ENCODE measurements at places on chromosomes 11 and 22.
A peak's percentile ranks its signal among the peaks of the same experiment; 100 is the strongest.

- no peak for DNase-seq
Measured at GRCh38 chr11:103798026-103798425, 238.4 kb upstream of the DDI1 start.

DNA sequence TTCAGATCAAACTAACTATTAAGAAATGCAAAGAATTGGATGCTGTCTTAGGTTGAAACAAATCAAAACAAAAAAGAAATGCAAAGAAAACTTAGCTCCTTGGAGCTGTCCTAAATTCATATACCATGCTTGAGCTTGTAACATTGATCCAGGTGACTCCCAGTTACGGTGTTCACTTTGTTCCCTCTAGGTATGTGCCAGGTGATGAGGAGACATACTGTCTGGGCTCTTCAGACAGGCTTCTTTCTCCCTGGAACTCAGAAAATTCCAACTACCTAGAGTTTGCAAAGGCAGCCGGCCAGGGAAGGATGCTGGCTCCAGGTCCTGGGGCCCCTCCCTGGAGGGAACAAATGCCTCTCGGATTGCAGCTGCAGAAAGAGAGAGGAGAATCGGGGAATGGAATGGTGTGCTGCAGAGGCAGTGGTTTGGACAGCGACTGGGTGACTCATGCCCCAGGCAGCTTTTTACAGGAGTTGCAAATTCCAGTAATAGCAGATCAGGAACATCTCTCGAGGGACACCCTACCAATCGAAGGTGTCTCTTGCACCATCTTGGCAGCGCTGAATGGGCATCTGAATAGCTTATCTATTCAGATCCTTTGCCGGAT lies 12.3 kb upstream of the ASPHD2 start:
- peak; percentile 85 for DNase-seq

DNA sequence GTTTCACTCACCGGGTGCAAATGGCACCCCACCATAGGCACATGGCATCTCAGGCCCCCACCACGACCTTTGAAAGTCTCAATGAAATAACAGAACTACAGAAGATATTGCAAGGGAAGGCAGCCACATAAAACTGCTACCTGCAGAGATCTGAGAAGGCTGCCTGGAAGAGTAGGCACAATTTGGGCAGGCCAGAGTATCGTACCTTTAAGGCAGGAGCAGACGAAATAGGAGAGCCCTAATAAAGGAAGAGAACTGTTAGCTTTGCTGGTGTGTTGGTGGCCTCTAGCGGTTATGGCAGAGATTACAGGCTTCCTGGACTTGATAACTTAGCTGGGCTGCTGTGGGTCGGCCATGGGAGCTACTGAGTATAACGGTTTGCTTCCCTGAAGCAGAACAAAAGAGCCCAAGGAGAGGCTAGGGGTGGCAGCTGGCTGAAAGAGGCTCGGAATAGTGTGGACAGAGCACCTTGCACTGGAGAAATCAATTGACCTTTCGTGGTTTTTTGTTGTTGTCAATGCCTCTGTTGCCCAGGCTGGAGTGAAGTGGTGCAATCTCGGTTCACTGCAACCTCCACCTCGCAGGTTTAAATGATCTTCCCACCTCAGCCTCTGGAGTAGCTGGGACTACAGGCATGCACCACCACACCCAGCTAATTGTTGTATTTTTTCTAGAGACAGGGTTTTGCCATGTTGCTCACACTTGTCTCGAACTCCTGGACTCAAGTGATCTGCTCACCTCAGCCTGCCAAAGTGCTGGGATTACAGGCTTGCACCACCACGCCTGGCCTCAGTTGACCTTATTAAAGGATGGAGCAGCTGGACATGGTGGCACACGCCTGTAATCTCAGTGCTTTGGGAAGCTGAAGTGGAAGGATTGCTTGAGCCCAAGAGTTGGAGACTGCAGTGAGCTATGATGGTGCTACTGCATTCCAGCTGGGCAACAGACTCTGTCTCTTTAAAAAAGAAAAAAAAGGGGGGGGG lies 4.8 kb downstream of the SDF2L1 start:
- no peak for DNase-seq

- DNase-seq = no peak
Measured at GRCh38 chr11:95702526-95702925, 87.1 kb downstream of the FAM76B start.

DNA sequence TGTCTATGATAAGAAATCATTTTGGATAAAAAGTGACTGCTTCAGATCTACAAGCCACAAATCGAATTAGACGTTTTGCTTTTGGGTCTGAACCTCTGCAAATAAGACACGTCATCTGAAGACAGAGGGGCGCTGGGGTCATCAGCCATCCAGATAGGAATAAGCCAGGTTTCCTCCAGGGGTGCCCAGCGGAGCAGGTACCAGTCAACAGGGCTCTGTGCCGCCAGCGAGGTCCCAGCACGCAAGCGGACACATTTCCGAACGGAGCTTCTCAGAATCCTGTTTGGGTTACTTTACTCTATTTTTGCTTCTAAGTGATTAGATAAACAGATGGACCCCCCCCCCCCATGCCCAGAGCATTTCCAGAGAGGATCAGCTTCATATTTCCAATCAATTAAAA lies 873.8 kb downstream of the BRD1 start:
- no peak for DNase-seq

GRCh38 chr22:27142286-27142685 lies 484.9 kb downstream of the MIAT start:
- no peak for DNase-seq

DNA sequence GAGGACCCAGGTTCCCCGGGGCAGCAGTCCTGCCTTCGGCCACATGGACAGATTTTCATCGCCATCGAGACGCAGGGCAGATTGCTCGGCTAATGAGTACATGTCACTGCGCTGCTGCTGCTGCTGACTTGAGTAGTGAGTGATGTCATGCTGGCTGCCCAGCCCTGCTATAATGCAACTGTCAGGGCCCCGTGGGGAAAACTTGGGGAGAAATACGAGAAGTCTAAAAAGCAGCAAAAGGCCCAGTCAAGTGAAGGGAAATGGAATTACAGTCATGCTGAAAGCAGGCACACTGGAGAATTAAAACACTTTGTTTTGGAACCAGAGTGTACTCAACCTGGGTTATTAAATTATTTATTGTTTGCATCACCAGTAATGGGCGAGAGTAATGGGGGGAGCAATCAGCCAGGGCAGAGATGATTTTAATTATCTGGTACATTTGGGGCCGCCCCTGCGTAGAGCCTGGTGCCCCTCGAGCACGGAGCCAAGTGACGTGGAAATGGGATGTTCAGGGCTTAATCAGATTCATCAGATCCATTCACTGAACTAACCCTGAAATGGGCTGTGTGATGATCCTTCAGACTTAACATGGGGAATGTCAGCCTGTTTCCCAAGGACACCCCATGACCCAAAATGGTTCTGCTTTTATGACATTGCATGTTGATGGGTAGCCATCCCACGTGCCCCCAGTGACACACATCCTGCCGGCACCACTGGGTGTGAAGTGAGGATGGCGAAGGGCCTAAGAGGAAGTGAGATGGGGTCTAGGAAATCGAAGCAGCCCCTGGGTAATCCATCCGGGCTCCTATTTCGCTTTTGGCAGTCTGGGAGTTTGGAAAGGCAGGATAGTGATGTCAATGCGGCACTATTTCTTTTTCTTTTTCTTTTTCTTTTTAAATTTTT lies 241.6 kb upstream of the CADM1 start:
- no peak for DNase-seq

- no peak for DNase-seq
Measured at GRCh38 chr22:17832665-17833064, 58.4 kb upstream of the BID start.

- no peak for DNase-seq
Measured at GRCh38 chr11:114664641-114665040, 13.7 kb upstream of the NXPE2 start.

- peak; percentile 42 for DNase-seq
Measured at GRCh38 chr22:49668402-49668801, 159.3 kb downstream of the BRD1 start.

DNA sequence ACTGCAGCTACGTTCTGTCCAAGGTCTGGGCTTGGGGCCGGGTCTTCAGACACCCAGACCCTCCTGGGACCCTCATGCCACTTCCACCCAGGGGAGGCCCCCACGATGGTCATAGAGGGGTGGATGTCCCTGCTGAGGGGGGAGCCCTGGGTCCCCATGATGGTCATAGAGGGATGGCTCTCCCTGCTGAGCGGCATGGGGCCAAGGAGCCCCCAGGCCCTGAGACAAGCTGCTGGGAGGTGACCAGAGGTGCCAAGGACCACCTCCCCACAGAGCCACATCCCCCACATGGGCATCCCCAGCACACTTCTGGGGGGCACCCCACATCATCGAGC lies 7.2 kb downstream of the MUC5B start:
- DNase-seq = peak; percentile 29

DNA sequence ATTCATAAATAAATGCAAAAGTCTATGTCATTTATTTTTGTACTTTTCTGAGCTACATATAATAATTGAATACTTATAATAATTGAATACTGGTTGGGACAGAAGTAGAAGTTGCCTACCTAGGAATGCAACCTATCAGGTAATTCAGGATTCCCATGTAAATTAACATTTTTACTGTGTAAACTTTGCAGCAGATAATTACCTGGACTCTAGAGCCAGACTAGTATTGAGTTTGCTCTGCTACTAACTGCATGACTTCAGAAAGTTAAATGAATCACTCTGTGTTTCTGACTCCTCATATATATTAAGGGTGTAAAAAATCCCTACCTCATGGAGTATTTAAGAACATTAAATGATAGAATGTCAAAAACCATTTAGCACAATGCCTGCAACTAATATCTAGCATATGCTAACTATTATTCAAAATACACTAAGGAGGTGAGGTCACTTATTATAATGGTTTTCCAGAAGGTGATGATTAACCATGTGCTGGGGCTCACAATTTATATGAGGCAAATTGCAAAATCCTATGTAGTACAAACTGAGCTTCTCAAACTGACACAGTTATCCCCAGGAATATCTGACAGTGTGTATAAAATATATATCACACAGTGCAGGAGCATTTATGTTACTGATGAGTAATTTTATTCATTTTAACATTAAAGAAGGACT lies 138.1 kb upstream of the ANO3 start:
- no peak for DNase-seq

DNA sequence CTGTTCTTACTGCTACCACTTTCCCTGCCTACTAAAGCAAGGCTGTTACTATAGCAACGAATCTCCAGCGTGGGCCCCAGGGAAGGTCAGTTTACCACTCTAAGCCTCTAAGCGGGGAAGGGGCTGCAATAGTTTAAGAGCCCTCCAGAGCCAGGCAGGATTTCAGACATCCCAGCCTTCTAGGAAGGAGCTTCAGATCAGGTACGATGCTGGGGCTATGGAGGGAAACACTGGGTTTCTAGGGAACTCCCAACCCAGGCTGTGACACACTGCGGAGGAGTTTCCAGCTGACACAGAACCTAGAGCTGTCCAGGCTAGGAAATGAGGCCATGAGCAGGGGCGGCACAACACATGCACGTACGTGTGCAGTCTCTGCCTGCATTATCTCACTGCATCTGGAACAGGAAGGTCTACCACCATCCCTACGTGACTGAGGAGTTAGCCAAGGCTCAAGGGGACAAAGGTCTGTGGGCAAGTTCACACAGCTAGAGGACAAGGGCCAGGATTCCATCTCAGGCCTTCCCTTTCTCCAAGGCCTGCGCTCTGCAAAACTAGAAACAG lies 20.4 kb downstream of the HPS4 start:
- no peak for DNase-seq

GRCh38 chr11:128608746-128609407 lies 21.5 kb upstream of the ETS1 start:
- no peak for DNase-seq

- DNase-seq = no peak
Measured at GRCh38 chr22:45608763-45609180, 62.9 kb upstream of the ATXN10 start.

GRCh38 chr11:81725701-81726100 lies 1008.0 kb downstream of the FAM181B start:
- DNase-seq = no peak

DNA sequence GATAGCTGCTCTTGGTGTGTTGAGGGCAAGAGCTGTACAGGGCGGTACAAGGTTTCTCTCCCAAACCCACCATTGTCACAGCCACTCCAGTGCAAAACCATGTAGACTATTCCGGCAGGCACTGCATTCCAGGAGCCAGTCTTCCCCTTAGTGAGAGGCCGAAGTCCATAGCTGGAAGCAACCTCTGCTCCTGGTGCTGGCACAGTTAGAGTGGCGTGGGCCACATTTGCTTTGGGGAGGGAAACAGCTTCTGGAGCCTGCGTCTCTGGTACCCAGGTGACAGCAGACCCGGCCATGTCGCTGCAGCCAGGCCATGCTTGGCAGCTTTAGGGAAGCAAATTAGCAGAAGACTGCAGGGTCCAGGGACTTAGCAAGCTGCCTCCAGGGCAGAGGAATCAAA lies 788.0 kb downstream of the BRD1 start:
- DNase-seq = peak; percentile 17

- DNase-seq = no peak
Measured at GRCh38 chr11:100883830-100884229, 196.7 kb downstream of the ARHGAP42 start.
